Cardiac ventricle fibroblast (primary cell): ENCODE measurements at places on chromosomes 1 and 21. TPM values are rescaled to one million over a fixed set of nuclear protein-coding genes. Genes with fewer than 3 reads are reported as not detected.

CBS gene
- 17.2 and 22.6 TPM in 2 replicates for total RNA-seq

MROH7 gene
- 0.05 TPM in 1 of 2 replicates, not detected in the other for total RNA-seq

FAM72B gene
- 0.10 and 0.12 TPM in 2 replicates for total RNA-seq

SAMD13 gene
- total RNA-seq: 0.49 and 0.50 TPM in 2 replicates

CBR3 gene
- 8.7 and 17.7 TPM in 2 replicates for total RNA-seq
